SK-N-DZ (cell line): ENCODE measurements at places on chromosomes 4 and X.
A peak's percentile ranks its signal among the peaks of the same experiment; 100 is the strongest.

DNA sequence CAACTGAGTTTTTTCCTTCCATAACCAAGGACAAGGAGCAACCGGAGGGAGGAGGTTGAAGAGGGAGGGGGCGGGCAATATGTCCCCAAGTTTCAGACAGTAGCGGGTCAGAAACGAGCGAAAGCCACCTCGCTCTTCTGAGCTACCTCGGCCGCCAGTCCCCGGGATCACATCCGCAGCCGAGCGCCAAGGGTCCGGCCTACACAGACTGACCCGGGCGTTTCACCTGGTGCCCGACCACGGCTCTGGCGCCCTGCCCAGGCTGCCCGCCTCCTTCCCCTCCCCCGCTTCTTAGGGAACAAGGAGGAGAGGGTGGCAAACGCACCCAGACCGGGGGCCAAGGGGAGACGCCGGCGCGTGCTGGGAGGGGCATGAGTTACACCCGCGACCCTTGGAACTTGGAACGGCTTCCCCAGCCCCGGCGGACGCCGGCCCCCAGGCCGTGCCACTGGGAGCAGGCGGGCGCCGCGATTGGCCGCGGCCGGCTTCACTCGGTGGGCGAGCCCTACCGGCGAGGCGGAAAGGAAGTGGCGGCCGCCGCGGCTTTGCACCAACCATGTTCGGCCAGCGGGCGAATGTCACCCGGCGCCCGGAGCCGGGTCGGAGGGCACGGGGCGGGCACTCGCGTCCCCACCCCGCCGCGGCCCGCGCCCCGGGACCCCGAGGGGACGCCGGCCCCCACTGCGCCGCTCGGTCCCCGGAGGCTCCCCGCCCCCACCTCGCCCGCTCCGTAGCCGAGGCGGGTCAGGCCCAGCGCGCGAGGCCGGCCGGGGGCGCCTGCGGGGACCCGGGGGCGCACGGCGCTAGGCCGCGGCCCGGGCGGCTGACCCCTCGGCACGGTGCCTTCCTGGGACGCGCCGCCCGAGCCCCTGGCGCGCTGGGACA, 1.5 kb downstream of the IRF2 start:
- DNase-seq = peak; percentile 35

DNA sequence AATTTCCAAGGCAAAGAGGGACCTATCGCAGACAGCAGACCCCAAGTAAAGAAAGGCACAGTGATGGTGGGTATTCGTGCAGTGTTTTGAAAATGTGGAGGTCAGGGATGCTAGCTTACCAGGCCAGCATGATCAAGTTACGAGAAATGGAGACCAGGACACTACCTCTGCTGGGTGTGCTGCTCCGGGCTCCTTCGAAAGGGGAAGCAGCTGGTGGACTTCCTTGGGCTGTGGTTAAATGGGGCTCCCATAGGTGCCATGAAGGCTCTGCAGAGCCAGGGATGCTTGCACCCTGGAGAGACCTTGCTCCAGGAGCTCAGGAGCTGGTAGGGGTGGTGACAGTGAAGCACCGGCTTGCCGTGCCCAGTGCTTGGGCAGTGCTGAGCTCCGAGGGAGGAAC, 68.8 kb downstream of the TBL1X start:
- DNase-seq = no peak

- DNase-seq = no peak
Measured at GRCh38 chr4:48175806-48176205, 41.8 kb upstream of the TXK start.

DNA sequence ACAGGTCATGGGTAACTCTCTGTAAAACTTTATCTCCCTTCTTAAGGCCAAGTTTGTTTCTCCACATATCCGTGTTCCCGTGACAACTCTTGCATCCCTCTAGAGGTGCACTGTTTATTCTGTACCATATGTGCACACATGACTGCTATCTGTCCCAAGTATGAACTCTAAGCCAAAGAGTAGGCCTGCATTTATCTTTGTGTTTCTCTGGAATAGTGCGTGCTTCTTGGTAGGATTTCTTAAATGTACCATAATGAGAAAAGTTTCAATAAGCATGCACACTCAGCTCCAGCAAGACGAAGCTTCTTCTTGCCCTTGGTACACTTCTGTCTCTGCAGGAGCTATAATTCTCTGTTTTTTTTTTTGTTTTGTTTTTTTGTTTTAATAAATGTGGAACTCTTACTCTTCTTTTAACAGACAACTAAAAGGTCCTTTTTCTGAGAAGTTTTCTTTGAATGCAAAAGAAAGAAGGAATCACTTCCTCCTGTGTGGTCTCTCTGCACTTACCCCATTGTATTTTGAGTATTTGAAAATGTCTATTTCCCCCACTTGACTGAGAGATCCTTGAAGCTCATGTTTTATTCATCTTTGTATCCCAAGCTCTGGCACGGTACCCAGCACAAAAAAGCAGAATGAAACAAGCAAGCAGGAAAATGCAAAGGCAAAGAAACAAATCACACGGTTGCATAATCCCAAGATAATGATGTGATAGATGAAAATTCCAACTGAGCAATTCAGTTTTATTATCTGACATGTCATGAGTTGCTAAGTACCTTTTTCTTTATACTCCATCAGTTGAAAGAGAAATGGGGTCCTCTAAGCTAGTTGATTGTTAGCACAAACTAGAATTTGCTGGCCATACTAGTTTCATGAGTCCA, 521.9 kb upstream of the BOD1L1 start:
- DNase-seq = no peak

DNA sequence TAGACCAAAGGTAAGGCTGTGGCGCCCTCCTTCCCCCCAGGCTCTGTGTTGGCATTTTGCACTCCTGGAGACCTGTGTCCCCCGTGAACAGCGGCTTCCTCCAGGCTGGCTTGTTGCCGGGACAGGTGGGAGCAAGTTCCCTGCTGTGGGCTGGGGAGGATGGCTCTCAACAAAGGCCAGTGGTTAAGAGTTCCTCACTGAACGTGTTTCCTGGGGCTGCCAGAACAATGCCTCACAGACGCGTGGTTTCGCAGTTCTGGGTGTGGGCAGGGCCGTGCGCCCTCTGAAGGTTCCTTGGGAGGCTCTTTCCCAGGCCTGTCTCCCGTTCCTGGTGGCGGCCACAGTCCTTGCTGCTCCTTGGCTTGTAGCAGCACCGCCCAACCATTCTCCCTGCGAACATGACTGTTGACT, 33.4 kb downstream of the NELFA start:
- DNase-seq = no peak

DNA sequence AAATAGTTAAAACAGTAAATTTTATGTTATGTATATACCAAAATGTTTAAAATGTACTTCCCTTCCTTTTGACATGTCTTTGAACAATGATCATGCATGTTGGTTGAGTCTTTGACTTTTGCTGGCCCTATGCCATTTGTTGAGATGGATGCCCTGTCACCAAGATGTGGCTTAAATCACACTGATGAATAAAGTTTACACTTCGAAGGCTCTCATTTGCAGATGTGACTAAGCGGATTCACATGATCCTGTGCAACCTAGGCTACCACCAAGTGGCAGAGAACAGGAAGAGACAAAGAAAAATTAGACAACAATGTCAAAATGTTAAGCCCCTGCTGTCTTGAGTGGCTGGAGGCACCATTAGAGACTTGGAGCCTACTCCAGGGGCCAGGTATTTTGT, 139.9 kb downstream of the RAB28 start:
- DNase-seq = no peak

DNA sequence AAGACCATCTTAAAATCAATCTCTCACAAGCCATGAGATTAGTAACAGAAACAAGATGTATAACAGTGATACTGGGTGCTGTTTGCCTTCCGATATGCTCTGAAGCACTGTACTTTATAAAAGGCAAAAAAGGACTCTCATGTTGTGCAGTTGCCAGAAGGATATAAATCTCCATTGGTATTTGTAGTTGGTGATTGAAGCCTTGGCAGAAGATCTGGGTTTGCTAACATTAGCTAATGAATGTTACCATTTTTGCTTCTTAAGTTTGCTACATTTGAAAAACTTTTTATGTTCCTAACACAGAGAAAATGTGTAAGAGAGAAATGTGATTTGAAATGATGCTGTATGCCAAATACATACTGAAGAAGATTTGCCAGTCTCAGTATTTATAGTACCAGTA, 44.4 kb downstream of the RAP1GDS1 start:
- no peak for DNase-seq
